ENCODE measurements at places on chromosomes 2 and 18.

DNA sequence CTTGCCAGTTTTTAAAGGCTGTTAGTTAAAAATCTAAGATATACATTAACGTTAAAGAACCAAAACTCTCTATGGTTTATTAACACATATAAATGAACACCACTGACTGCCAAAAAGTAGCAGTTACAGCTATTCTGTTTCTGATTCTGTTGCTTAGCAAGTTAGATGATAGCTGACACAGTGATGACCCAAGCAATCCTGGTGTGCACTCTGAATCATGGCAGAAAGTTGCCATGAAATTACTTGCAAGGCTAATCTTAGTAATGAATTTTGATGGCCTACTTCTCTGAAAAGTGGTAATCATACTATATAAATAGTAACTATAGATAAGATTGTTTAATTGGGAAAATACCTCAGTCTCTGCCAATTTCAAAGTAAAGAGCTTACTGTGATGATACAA lies 57.7 kb downstream of the ROCK2 start:
- H3K27me3 ChIP-seq = no peaks in the 10 kb centered on the region
- H3K36me3 ChIP-seq = no peaks in the 10 kb centered on the region
- no peak overlapping the region for H3K27ac ChIP-seq
- no peak overlapping the region for H3K4me3 ChIP-seq
- no peaks in the 10 kb centered on the region for H3K4me1 ChIP-seq

GRCh38 chr18:69399253-69399652 lies 1.4 kb upstream of the DOK6 start:
- peaks cover 1% of the 10 kb centered on the region for H3K4me1 ChIP-seq
- no peak for DNase-seq
- H3K27ac ChIP-seq = no peak overlapping the region

- H3K27ac ChIP-seq = no peak overlapping the region
- H3K4me1 ChIP-seq = peaks cover 14% of the 10 kb centered on the region
- no peaks in the 10 kb centered on the region for H3K27me3 ChIP-seq
- H3K36me3 ChIP-seq = no peaks in the 10 kb centered on the region
- no peak overlapping the region for H3K4me3 ChIP-seq
- DNase-seq = no peak
Measured at GRCh38 chr2:120859814-120860578, 124.3 kb downstream of the GLI2 start.

GRCh38 chr18:66682855-66683322 lies 79.0 kb upstream of the CDH19 start:
- DNase-seq = no peak
- H3K4me1 ChIP-seq = no peaks in the 10 kb centered on the region
- H3K36me3 ChIP-seq = 0 out of 2 replicates have a peak, but pooled peaks cover 3% of the 10 kb centered on the region
- H3K27ac ChIP-seq = no peak overlapping the region

GRCh38 chr2:154495455-154495868 lies 203.0 kb upstream of the KCNJ3 start:
- no peak overlapping the region for H3K27ac ChIP-seq
- no peak for DNase-seq
- no peaks in the 10 kb centered on the region for H3K27me3 ChIP-seq
- no peaks in the 10 kb centered on the region for H3K36me3 ChIP-seq
- H3K4me1 ChIP-seq = no peaks in the 10 kb centered on the region

DNA sequence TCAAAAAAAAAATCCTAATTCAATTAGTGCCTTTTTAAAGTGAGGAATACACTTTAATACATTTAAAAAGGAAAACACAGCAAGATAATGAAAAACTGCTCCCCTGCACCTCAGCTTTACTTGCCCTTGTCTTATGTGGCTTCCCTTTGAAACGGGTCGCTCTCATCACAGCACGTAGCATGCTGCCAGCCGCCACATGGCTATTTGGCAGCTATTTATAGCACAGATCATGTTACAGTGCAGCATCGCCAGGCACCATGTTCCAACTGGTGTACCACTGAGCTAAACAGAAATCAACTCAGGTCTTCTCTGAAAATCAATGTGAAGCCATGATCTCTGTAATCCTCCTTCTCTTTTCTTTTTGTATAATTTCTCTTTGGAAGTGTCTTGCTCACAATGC lies 65.1 kb downstream of the TMEM182 start:
- peaks cover 2% of the 10 kb centered on the region for H3K4me1 ChIP-seq
- no peak overlapping the region for H3K27ac ChIP-seq
- no peaks in the 10 kb centered on the region for H3K36me3 ChIP-seq

GRCh38 chr2:72129681-72130340 lies 17.9 kb downstream of the CYP26B1 start:
- H3K4me1 ChIP-seq = peaks cover 4% of the 10 kb centered on the region
- H3K4me3 ChIP-seq = no peak overlapping the region
- H3K27me3 ChIP-seq = no peaks in the 10 kb centered on the region
- H3K36me3 ChIP-seq = no peaks in the 10 kb centered on the region

GRCh38 chr18:42742969-42743368 lies 372.5 kb downstream of the RIT2 start:
- no peak overlapping the region for H3K4me3 ChIP-seq
- DNase-seq = no peak
- H3K4me1 ChIP-seq = peaks cover 3% of the 10 kb centered on the region
- H3K27me3 ChIP-seq = no peaks in the 10 kb centered on the region

DNA sequence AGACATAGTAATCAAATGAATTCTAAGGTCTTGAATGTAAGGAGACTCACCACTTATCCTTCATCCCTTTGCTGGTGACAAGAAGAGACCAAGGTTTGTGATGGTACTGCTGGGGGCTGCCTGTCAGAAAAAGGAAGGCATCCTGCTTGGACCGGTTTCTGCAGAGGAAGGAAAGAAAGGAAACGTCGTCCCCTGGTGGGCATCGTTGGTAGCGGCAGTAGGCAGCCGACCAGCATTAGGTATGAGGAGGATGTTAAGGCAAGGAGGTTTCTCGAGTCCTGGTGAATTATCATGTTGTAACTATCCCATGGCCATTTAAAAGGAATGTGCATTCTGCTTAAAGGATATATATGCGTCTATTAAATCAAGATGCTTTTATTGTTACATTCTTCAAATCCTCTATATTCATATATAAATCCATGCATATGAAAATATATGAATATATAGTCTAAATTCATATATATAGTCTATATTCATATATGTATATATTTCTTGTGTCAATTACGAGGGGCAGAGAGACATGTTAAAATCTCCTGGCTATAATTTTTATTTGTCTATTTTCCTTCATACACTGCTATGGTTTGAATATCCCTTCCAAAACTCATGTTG lies 94.4 kb upstream of the TGFA start:
- peaks cover 1% of the 10 kb centered on the region for H3K4me1 ChIP-seq
- H3K4me3 ChIP-seq = no peak overlapping the region
- no peaks in the 10 kb centered on the region for H3K36me3 ChIP-seq
- DNase-seq = peak; percentile 64
- no peaks in the 10 kb centered on the region for H3K27me3 ChIP-seq

GRCh38 chr18:52636536-52636935 lies 296.5 kb downstream of the DCC start:
- no peaks in the 10 kb centered on the region for H3K36me3 ChIP-seq
- DNase-seq = peak; percentile 11
- H3K4me1 ChIP-seq = no peaks in the 10 kb centered on the region
- no peaks in the 10 kb centered on the region for H3K27me3 ChIP-seq
- H3K27ac ChIP-seq = no peak overlapping the region

DNA sequence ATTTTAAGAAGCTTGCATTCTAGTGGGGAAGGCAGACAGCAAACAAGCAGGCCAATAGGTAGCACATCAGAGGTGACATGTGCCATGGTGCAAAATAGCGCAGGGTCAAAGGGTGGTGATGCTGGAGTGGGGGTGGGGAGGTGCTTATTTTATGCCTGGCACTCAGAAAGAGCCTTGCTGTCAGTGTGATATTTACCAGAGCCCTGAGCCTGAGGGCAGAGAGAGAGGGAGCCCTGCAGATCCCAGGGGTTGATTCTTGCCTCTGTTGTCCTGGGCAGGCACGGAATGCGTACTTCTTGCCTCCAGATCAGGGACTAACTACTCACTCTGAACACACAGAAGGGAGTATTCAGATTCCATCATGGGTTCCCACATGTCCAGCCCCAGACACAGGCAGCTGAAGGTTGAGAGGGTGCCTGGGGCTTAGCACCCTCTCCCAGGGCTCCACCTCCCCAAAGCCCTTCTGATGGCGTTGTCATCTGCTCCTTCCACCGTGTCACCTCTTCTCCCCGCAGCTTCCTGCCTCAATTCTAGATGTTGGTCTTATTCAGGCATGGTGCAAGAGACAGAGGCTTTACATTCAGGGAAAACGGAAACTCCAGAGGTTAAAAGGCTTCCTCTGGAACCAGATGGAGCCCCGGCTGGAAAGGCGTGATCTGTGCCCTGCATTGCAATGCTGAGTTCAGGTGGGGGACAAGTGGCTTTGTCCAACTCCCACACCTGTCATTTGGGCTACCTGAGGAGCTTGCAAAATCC lies 252.3 kb downstream of the HAUS1 start:
- H3K27me3 ChIP-seq = no peaks in the 10 kb centered on the region
- H3K4me1 ChIP-seq = no peaks in the 10 kb centered on the region
- H3K36me3 ChIP-seq = no peaks in the 10 kb centered on the region
- no peak for DNase-seq
